SJCRH30 (cell line): ENCODE measurements at places on chromosomes 1 and 21.

DNA sequence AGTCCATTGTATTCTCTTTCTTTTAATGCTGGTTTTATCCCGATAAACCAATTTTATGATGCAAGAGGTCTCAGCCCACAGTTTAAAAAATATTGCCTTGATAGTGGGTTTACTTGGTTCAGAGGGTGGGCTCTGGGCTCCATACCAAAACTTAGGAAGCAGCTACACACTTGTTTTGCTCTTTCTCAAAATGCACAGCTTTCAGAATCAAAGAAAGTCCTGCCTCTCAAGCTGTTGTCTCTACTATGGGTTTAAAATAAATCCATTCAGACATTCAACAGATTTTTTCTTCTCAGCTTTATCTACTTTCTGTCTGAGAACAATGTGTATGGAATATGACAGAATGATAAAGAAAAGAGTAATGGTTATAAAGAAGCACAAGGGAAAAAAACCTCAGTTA is 14.8 kb upstream of the HHAT start:
- DNase-seq: no peak

DNA sequence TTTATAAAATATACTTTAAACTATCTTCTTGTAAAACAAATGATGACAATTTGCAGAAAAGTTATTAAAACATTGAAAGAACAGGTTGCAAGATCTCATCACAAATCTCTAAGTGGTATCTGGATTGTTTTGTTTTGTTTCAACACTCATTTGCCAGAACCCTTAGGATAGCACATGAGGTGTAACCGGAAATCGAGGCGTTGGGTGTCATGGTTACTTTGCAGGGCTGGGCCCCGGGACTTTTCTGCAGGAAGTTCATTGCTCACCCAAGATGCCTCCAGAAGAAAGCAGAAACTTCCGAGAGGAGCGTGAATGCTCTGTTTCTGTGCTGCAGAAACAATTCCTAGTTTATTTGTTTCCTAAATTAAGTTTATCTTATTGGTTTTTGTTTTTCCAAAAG is 2.5 kb downstream of the DISC1 start:
- DNase-seq: no peak

DNA sequence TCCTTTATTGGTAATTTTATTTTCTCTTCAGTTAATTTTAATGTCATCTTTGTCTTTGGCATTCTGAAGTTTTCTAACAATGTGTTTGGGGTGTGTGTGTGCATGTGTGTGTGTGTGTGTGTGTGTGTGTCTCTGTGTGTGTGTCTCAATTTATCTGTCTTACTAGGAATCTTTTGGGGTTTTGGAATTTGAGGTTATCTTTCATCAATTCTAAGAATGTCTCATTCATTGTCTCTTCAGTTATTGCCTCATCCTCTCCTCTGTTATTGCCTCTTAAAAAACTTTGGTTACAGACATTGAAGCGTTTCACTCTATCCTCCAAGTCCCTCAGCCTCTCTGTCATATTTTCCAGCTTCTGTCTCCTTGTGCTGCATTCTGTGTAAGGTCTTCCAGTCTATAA is 18.1 kb upstream of the SAMD13 start:
- no peak for DNase-seq

DNA sequence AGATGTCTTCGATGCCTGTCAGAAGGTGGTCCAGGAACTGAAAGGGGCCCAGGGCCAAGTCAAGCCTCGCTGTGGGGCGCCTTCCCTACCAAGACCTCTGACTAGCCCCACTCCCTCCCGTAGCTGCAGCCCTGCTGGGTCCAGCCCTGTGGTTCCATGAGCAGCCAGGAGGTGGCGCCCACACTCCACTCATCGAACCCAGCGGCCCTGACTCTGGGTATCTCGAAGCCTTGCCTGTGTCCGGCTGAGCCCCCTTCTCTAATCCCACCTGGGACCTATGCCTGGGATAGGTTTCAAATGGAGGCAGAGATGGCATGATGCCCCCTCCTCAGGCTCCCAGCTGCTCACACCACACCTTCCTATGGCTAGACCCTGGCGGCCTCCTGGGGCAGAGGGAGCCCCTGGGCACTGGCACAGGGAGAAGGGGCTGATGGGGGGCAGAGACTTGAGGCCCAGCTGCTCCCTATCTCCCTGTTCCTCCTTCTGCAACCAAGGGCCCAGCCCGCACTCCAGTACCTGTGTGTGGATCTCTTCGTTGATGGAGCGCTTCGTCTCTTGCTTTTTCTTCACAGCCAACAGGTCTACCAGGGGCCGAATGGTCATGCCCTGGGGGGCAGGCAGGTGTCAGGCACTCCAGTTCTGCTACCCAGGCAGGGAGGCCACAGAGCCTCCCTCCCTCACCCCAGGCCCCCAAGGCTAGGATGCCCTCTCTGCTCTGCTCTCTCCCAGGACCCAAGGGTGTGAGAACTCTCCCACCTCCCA is 52.0 kb downstream of the SLC9A1 start:
- DNase-seq: peak; percentile 85

GRCh38 chr1:117581391-117581943 is 24.4 kb upstream of the TENT5C start:
- DNase-seq: no peak

GRCh38 chr1:16232316-16232710 is 4.7 kb downstream of the CPLANE2 start:
- no peak for DNase-seq

GRCh38 chr1:11757047-11757446 is 4.9 kb upstream of the C1orf167 start:
- DNase-seq: no peak
